HCEC 1CT (cell line): ENCODE measurements at places on chromosomes 11 and 22.

- no peak for DNase-seq
Observed at GRCh38 chr22:42565956-42566355, 12.2 kb downstream of the SERHL2 start.

GRCh38 chr22:31892080-31892433, 52.3 kb upstream of the YWHAH start:
- DNase-seq = no peak

DNA sequence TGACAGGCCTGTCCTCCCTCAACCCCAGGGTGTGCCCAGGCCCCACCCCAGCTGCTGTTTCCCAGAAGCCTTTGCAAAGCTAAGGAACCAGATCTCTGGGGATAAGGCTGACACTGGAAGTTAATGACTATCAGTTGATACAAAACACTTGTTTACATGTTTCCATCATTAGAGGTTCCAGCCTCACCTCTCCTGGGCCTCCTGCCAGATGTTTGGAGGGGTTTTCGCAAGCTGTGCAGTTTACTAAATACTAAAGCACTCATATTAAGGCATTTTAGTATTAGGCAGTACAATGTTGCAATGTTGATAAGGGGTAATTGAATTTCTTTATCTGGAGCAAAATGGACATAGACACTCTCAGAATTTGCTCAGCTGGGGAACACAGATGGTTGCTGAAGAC, 218.7 kb downstream of the INSC start:
- no peak for DNase-seq

GRCh38 chr22:38718414-38718813, 12.7 kb downstream of the GTPBP1 start:
- DNase-seq = peak; percentile 76

DNA sequence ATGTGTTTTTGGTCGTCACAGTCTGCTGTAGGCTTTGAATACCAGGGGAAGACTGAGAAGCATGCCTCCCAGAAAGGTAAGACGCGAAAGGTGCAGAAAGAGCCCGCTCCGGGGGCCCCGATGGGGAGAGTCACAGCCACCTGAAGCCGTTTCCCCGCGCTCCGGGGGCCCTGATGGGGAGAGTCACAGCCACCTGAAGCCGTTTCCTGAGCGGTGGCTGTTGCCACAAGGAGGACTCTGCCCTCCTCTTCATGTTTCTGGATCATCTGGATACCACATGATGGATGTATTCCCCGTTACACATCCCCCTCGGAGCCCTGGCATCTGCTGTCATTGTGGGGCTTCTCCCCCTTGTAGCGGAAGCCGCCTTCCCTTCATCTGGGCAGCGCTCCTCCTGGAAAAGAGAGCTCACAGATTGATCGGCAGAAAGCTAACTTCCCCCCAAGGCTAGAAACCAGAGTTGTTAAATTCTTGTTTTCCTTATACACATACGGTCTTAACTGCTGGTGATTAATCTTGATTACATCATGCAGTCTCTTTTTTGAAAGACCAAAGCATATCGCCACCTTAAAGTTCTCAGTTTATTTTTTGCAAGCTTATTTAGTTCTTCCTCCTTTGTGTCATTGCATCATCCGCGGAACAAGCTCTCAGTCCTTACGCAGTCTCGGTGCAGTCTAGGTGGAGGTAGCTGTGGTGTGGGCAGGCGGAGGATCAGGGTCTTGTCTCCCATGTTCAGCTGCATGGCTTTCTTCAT, 17.5 kb downstream of the CTTN start:
- DNase-seq = peak; percentile 13

GRCh38 chr11:26162291-26162690, 169.6 kb upstream of the ANO3 start:
- DNase-seq = no peak

DNA sequence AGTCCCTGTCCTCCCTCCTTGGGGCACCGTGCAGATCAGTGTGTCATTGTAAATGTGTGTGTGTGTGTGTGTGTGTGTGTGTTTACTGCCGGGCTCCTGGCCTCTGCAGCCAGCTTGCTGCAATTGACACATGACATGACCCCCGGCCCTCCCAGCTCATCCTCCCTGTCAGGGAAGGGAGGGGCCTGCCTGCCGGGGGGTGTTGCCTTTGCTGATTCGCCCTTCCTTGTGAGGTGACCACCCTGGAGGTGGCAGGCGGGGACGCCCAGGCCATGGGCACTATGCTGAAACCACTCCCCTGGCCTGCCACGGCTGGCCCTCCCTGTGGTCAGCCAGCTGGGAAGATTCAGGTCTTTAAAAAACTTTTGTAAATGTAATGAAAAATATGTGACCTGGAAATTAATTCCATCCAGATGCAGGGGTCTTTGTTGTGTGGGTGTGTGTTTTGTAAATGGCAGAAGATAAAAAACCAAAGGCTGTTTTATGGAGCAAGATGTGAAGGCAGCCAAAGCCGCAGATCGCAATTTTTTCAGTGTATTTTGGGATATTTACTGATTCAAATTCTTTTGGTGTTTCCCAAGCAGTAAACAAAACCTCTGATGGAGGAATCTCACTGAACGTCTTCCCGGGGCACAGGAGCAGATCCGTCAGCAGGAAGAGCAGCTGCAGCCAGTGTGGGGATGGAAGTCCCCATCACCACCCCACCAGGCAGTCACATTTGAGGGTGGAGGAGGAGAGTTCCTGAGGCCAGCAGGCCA, 23.2 kb downstream of the SHISAL1 start:
- no peak for DNase-seq

DNA sequence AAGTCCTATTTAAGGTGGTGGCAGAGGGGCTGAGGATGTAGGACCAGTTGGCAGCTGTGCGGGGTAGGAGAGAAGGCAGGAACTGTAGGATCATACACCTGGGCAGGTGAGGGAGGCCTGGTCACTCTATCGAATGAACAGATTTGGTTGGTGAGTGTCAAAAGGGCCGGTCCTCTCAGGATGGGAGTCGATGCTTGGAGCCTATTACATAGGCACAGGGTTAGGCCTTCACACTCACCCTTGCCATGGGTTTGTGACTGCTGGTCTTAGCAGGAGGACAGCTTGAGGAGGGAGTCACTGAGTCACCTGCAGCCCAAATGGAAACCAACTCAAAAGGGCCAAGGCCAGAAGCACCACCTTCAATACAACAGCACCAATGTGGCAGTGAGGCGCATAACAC, 80.2 kb upstream of the NARS2 start:
- no peak for DNase-seq

- no peak for DNase-seq
Observed at GRCh38 chr11:47986219-47986618, 5.9 kb downstream of the PTPRJ start.

DNA sequence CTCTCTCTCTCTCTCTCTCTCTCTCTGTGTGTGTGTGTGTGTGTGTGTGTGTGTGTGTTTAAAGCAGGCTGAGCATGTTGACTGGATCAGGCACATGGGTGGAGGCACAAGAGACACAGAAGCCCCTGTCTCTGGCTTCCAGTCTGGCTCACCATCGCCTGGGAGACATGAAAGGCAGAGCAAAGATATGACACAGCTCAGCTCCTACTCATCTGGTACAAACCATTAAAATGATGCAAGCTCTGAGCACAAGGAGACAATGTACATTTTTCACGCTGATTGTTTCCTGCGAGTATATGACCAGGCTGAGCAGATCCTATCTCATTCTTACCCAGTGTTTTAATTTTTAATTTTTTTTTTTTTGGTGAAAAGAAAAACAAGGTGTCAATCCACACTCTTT, 9.5 kb downstream of the SLC6A5 start:
- no peak for DNase-seq

GRCh38 chr11:117872975-117873827, 3.3 kb downstream of the FXYD6 start:
- DNase-seq = no peak
